ENCODE measurements at places on chromosomes 16 and 17. TPM values are rescaled to one million over a fixed set of nuclear protein-coding genes. Genes with fewer than 3 reads are reported as not detected.

BCL6B gene
- 0.36 TPM for total RNA-seq

PAQR4 gene
- 23.5 TPM for total RNA-seq

ABCA9 gene
- total RNA-seq: not detected

PIRT gene
- total RNA-seq: not detected

- DNase-seq: peak; percentile 68
Measured at GRCh38 chr17:81867170-81867990, 3.8 kb downstream of the ARHGDIA start.

DNA sequence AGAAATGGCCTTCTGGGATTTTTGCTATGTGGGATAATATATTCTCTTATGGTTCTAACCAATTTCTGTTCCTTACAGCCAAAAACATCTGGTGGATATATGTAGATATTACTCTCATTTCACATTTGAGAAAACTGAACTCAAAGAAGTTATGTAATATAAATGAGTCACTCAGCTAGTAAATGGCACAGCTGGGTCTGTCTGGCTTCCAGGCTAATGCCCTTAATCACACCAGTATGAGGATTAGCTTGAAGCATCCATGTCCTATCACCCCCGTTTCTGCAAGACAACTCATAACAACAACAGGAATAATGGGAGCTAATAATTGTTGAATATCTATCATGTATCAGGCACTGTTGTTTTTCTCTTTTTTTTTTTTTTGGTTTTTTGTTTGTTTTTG, 34.4 kb upstream of the USP7 start:
- DNase-seq: peak; percentile 61

DNA sequence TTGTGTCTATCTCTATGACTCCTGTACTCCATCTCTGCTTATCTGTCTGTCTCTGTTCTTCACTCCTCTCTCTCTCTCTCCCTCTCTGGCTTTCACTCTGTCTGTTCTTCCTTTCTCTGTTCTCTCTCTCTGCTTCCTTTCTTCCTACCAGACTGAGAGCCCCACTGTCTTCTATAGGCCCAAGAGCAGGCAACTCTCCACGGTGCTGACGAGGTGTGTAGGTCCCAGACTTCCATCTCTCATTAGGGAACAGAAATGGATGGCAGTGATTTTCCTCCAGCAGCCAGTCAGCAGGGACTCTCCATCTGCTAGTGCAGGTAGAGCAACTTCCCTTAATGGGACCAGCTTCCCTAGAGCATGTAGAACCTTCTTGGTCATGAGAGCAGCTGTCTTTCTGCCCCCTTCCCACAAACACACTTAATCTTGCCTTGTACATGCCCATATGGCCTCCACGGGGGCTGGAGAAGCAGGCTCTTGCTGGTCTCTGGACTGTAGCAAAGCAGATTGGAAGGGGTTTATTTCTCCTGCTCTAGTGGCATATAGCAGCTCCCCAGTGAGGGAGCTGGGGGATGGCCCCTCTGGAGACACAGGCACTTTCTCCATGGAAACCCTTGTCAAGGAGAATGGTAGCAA, 47.8 kb upstream of the NLRP1 start:
- DNase-seq: no peak

DNA sequence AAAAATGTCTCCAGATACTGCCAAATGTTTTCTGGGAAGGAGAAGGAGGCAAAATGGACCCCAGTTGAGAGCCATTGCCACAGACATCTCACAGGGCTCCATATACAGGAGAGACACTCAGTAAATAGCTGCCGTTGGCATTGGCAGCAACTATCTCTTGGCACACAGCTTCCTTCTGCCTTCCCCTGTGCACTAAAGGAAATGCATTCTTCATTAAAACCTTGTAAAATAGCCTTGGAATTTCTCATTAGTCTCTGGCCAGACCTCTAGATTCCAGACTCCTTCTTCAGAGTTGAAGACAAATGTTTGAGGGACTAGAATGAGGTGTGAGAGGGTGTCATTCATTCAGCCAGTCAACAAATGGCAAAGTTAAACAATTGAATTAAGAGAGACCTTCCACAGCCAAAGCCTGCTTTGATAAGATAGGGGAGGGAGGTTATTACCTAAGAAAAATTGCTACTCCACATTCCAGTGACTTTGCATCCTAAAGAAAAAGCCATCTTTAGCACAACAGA, 223.9 kb upstream of the HS3ST3A1 start:
- peak; percentile 10 for DNase-seq

DNA sequence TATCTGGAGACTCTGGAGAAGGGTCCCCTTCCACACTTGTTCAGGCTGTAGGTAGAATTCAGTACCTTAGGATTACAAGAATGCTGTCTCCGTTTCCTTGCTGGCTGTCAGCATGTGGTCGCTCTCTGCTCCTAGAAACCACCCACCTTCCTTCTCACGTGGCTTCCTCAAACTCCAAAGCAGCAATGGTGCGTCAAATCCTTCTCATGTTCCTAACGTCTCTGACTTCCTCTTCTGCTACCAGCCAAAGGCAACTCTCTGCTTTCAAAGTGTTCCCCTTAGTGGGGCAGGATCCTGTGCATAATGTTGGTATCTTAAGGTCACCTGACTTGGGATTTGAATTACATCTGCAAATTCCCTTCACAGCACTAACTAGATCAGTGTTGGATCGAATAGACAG, 30.9 kb upstream of the DYNLRB2 start:
- no peak for DNase-seq
